Body of pancreas (tissue), 4 donors: ENCODE measurements at places on chromosomes 12 and 14. TPM values are rescaled to one million over a fixed set of nuclear protein-coding genes. Genes with fewer than 3 reads are reported as not detected.
A peak's percentile ranks its signal among the peaks of the same experiment; 100 is the strongest.

OR11G2 gene
- not detected for total RNA-seq

DNA sequence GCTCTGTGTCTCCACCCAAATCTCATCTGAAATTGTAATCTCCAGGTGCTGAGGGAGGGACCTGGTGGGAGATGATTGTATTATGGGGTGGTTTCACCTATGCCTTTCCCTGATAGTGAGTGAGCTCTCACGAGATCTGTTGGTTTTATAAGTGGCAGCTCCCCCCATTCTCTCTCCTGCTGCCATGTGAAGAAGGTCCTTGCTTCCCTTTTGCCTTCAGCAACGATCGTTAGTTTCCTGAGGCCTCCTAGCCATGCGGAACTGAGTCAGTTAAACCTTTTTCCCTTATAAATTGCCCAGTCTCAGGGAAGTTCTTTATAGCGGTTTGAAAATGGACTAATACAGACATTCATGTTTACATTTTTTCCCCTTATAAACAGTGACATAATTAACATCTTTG, 36.1 kb downstream of the PELI2 start:
- no peak overlapping the region for H3K4me3 ChIP-seq
- no peaks in the 10 kb centered on the region for H3K27me3 ChIP-seq
- H3K36me3 ChIP-seq: no peaks in the 10 kb centered on the region
- peaks cover 55% of the 10 kb centered on the region for H3K4me1 ChIP-seq

GRCh38 chr12:26830783-26831551, 2.0 kb downstream of the ITPR2 start:
- H3K27me3 ChIP-seq: no peaks in the 10 kb centered on the region
- H3K36me3 ChIP-seq: no peaks in the 10 kb centered on the region
- H3K27ac ChIP-seq: peak overlapping the region; percentile 48
- peak; percentile 12 for DNase-seq
- H3K4me1 ChIP-seq: peaks cover 26% of the 10 kb centered on the region
- no peak overlapping the region for H3K4me3 ChIP-seq

- DNase-seq: no peak
- H3K36me3 ChIP-seq: no peaks in the 10 kb centered on the region
- H3K27me3 ChIP-seq: no peaks in the 10 kb centered on the region
- H3K27ac ChIP-seq: no peak overlapping the region
- no peaks in the 10 kb centered on the region for H3K4me1 ChIP-seq
Observed at GRCh38 chr14:91521061-91521640, 11.0 kb upstream of the PPP4R3A start.

DNA sequence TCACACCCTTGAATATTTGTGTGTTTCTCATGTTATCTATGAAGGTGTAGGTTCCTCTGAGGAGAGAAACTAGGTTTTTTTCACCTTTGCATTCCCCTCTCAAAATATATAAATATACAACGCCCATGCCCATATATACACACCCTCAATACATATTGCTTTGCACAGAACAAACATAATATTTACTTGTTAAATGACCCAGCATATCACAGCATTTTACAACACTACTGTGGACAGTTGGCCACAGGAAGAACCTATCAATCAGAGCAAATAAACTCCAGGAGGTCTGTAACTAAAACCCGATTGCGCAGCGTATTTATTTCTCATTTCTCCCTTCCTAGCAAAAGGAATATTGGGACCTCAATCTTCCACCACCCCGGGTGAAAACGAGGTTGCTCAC, 196.0 kb downstream of the SLC5A8 start:
- H3K36me3 ChIP-seq: no peaks in the 10 kb centered on the region
- no peak overlapping the region for H3K27ac ChIP-seq
- H3K4me1 ChIP-seq: no peaks in the 10 kb centered on the region
- DNase-seq: no peak

DNA sequence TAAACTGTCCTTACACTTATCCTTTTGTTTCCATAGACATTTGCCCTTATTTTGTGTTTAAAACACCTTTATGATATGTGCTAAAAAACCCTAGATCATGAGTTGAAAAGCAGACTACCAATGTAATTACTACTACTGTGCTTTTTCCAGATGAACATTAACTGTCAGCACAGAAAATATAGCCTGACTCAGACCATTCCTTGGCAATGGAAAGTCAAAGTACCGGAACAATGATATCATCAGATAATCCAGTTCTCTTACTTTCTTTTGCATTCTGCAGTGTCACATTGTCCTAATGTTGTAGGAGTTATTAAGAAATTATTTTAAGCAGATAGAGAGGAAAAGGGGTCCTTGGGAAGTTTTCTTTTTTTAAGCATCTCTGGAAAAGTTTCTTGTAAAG, 1189.0 kb upstream of the FLRT2 start:
- no peak for DNase-seq
- H3K27ac ChIP-seq: no peak overlapping the region
- H3K4me1 ChIP-seq: no peaks in the 10 kb centered on the region
- no peak overlapping the region for H3K4me3 ChIP-seq
- H3K27me3 ChIP-seq: no peaks in the 10 kb centered on the region

DNA sequence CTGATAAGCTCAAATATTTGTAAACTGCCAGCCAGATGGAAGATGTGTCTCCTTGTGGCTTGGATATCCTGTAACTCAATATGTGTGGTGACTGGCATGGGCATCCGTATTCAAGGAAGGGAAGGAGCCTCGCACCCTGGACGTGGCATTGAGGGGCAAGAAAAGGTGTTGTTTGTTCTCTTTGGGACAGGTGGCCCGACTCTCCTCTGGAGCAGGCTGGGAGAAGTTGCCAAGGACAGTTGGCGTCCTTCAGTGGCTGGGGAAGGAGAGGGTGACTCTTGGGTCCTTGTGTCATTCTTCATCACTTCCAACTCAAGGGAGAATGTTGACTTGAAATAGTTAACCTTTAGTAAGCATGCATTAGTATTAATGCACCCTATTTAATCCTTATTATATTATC, 39.6 kb downstream of the CACNA1C start:
- DNase-seq: no peak
- no peaks in the 10 kb centered on the region for H3K36me3 ChIP-seq
- no peaks in the 10 kb centered on the region for H3K27me3 ChIP-seq
- H3K4me1 ChIP-seq: no peaks in the 10 kb centered on the region

GRCh38 chr14:95258754-95259593, 60.7 kb downstream of the CLMN start:
- DNase-seq: no peak
- no peak overlapping the region for H3K4me3 ChIP-seq
- no peaks in the 10 kb centered on the region for H3K36me3 ChIP-seq
- H3K27ac ChIP-seq: peak overlapping the region; percentile 80
- no peaks in the 10 kb centered on the region for H3K27me3 ChIP-seq

GRCh38 chr12:112013601-112014402, 576 bp downstream of the ERP29 start:
- H3K27ac ChIP-seq: peak overlapping the region; percentile 87

DNA sequence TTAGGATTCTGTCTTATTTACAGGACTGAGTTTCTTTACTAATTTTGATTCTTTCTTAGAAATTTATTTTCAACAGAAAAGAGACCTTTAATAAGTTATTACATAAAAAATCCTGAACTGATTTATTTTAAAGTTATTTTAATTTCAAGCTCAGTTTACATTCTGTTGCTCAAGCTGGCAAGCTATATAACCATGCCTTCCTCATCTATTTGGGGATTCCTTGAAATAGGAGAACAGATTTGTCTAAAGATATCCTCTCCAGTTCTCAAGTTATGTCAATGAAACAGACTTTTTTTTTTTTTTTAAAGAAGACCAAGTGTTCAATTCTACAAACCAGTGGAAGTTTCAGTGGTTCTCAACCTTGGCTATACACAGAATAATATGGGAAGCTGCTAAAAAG, 103.3 kb upstream of the TRHDE start:
- no peaks in the 10 kb centered on the region for H3K4me1 ChIP-seq
- no peak overlapping the region for H3K27ac ChIP-seq
- no peaks in the 10 kb centered on the region for H3K27me3 ChIP-seq
- H3K4me3 ChIP-seq: no peak overlapping the region
- DNase-seq: no peak
- H3K36me3 ChIP-seq: no peaks in the 10 kb centered on the region

DNA sequence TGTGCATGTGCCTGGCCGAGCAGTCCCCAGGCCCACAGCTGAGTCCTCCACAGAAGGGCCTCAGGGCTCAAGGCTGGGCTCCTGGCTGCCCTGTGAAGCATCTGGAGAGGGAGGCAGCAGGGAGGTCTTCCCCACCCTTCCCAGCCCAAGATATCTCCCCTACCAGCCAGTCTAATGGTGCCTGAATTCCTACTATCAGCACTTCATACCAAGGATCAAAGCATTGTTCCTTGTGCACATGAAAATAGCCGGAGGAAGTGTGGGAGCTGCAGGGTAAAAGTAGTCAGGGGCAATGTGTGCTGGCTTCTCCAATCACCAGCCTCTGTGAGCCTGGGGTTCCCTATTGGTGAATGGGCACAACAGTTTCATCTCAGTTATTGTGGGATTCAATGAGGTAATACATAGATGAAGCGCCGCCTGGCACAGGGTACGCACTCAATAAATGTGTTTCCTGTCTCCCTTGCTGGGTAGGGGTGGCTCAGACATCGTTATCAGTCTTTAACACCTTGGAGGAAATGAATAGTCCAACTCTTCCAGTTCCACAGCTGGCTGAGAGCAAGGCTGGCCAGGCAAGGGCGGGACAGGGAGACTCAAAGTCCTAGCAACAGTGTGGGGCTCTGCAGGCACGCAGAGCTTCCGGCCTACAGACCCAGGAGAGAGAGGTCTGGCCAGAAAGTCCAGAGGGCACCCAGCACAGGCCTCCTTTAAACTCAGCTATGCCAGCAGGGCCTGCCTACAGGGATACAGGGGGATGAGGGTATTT, 39.1 kb upstream of the PNMA1 start:
- H3K4me1 ChIP-seq: peaks cover 88% of the 10 kb centered on the region
- H3K27ac ChIP-seq: peak overlapping the region; percentile 100
- no peak overlapping the region for H3K4me3 ChIP-seq
- no peak for DNase-seq
- H3K27me3 ChIP-seq: no peaks in the 10 kb centered on the region

KRT72 gene
- total RNA-seq: not detected

DNA sequence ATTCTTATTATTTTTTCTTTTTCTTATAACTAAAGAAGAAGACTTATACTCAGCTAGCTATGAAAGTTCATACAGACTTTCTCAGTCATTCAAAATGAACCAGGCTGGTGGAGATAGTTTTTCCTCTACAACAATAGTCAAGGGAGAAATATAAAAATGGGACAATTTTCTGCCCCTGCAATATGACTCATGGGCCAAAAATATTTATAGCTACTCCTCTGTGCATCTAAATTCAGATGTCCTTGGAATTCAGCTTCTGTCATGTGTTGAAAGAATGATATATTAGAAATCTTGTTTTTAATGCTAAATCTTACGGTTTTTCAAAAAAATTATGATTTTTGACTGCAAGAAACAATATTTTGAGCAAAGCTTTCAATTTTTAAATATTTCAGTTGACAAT, 237.2 kb upstream of the SYT10 start:
- H3K27me3 ChIP-seq: no peaks in the 10 kb centered on the region
- no peak overlapping the region for H3K4me3 ChIP-seq
- H3K27ac ChIP-seq: no peak overlapping the region
- no peak for DNase-seq
- no peaks in the 10 kb centered on the region for H3K36me3 ChIP-seq

DNA sequence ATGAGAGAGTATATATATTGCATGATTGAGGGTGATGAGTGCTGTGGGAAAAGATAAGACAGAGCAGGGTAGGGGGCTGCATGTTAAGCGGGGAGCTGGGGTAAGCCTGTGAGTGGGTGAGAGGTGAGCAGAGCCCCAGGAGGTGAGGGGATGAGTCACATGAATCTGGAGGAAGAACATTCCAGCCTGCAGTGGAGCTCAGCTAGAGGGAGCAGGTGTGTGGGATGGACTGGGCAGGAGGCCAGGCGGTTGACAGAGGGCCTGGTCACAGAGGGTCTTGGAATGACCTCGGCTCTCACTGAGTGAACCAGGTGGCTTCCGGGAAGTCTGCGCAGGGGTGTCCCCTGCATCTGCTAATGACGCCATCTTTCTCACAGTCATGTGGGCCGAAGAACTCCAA, 44.4 kb downstream of the GIT2 start:
- no peak overlapping the region for H3K4me3 ChIP-seq
- H3K36me3 ChIP-seq: no peaks in the 10 kb centered on the region
- DNase-seq: peak; percentile 96
- peak overlapping the region; percentile 85 for H3K27ac ChIP-seq

COX8C gene
- not detected for total RNA-seq

DNA sequence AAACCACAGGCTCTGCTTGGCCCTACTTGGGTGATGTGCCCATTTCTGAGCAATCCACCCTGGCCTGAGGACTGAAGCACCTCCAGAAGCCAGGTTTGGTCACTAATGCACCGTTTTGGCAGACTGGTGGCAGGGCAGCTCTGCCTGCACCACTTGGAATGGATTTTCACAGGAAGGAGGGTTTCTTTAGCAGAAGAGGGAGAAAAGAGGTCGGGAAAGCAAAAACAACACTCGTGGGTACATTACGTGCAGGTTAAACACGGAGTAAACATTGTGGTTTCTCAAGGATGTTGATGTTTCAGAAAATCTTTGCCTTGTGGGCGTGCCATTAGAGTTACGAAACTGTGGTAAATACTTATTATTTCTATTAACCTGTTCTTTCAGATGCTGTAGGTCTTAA, 70.8 kb downstream of the KCNA5 start:
- H3K27ac ChIP-seq: no peak overlapping the region
- no peak for DNase-seq
- H3K27me3 ChIP-seq: no peaks in the 10 kb centered on the region
- H3K36me3 ChIP-seq: no peaks in the 10 kb centered on the region

DNA sequence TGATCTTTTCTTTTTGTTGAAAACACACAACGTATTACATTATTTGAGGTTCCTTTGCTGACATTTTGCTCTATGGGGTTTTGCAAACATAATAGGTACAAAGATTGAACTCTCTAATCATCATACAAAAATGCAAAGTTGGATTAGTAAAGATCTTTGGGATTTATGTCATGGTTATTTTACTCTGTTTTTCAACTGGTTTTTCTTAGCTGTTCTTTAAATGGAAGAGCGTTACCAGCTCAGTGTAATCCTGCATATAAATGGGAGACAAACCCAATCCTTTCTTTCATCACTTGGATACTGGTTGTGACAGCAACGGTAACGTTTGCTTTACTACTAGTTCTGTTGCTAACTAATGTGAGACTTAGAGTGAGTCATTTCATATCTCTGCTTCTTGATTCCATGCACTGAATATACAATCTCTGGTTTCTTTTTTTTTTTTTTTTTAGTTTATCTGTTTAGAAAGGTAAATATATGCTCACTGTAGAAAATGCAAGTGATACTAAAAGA, 104.9 kb upstream of the NOVA1 start:
- no peaks in the 10 kb centered on the region for H3K4me1 ChIP-seq
- no peaks in the 10 kb centered on the region for H3K36me3 ChIP-seq
- no peak overlapping the region for H3K27ac ChIP-seq
- H3K27me3 ChIP-seq: no peaks in the 10 kb centered on the region
- no peak for DNase-seq

DNA sequence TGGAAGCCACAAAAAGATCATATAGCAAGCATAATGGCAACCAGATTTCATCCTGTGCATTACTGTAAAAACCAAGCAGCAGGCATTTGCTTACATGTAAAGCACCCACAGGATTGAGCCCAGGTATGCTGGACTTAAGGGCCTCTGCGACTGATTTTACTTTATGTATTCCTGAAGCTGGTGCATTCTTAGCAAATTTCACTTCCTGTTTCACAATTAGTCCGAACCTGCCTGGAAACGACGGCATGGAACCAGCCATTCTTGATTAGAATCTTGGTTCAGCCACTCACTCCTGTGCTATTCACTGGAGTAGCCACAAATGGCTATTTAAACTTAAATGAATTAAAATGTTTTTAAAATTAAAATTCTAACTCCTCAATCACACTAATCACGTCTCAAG, 239.2 kb downstream of the NUAK1 start:
- H3K4me3 ChIP-seq: no peak overlapping the region
- no peaks in the 10 kb centered on the region for H3K36me3 ChIP-seq
- no peaks in the 10 kb centered on the region for H3K4me1 ChIP-seq
- H3K27ac ChIP-seq: no peak overlapping the region
- no peaks in the 10 kb centered on the region for H3K27me3 ChIP-seq

MYO1A gene
- total RNA-seq: 1.8 TPM

FOXM1 gene
- total RNA-seq: not detected

SLC8B1 gene
- total RNA-seq: 25.2 TPM
